ENCODE measurements at places on chromosomes 1 and 21. TPM values are rescaled to one million over a fixed set of nuclear protein-coding genes. Genes with fewer than 3 reads are reported as not detected.
A peak's percentile ranks its signal among the peaks of the same experiment; 100 is the strongest.

GRCh38 chr1:88647249-88647645 lies 36.8 kb upstream of the PKN2 start:
- no peak for DNase-seq

The TFF3 gene
- total RNA-seq, result 5.5 TPM

DNA sequence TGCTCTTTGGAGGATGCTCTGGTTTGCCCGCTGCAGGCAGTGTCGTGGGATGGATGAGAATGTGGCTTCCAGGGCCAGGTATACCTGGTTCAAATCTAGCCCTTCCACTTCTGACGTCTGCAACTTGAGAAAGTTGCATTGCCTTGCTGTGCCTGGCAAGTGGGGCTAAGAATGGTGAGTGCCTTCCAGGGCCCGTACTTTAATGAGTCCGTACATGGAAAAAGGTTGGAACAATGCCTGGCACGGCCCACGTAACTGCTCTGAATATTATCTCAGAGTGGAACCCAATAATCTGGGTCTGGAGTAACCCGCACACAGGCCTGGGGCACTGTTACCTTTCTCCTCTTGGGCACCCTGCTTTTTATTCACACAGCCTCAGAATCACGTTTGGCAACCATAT lies 146.7 kb upstream of the EDN2 start:
- DNase-seq, result peak; percentile 75

DNA sequence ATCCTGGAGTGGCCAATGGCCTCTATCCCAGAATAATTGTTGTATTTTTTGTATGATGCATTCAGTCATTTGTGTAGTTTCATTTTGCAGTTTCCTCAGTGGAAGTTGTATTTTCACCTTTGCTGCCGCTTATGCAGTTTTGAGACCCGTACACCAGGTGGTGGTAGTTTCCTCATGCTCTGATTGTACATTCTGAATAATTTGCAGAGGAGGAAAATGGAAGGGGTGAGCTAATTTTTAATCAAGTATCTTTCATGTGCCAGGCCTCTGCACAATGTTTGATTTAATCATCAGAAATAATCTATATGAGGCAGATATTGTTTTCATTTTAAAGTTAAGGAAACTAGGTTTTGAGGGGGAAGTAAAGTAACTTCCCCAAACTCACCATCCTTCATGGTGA lies 29.5 kb downstream of the HLX start:
- no peak for DNase-seq

DNA sequence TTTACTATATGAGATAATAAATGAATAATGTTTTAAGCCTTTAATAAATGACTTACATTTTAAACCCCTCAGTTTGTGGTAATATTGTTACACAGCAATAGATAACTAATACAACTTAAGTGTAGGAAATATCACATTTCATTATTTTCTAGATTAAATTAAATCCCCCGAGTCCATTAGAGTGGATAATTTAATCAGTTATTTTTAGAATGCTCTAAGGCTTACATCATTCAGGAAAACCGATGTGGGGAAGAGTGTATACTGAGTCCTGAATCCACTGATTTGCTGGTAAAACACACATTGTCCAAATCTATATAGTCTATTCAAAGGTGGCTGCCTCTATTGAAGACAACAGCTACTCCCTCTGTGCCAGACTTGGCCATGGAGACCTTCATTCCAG lies 35.7 kb upstream of the DOCK7 start:
- DNase-seq, result no peak

GRCh38 chr1:75542818-75543570 lies 67.9 kb downstream of the SLC44A5 start:
- no peak for DNase-seq

Measured in mesenteric fat pad (tissue), 1 donor.